ENCODE measurements at places on chromosomes 11 and 22.
A peak's percentile ranks its signal among the peaks of the same experiment; 100 is the strongest.

GRCh38 chr11:21401496-21401895 lies 732.1 kb downstream of the NELL1 start:
- no peak for DNase-seq

- DNase-seq: no peak
These were observed 159.3 kb upstream of the B3GAT1 start for GRCh38 chr11:134571301-134571700.

DNA sequence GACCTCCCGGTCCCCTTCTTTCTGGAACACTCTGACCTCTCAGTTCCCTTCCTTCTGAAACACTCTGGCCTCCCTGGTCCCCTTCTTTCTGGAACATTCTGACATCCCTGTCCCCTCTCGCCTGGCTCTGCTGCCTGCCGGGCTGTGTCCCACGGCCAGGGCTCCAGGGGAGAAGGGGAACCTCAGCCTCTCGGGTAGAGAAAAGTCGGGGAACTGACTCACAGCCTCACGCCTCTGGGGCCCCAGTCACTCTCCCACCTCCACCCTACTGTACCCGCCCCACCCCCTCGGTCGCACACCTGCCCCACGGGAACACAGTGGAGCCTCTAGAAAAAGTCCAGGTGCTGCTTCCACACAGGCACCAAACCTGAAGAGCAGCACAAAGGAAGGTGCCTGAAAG lies 93.3 kb downstream of the BRD1 start:
- no peak for DNase-seq

DNA sequence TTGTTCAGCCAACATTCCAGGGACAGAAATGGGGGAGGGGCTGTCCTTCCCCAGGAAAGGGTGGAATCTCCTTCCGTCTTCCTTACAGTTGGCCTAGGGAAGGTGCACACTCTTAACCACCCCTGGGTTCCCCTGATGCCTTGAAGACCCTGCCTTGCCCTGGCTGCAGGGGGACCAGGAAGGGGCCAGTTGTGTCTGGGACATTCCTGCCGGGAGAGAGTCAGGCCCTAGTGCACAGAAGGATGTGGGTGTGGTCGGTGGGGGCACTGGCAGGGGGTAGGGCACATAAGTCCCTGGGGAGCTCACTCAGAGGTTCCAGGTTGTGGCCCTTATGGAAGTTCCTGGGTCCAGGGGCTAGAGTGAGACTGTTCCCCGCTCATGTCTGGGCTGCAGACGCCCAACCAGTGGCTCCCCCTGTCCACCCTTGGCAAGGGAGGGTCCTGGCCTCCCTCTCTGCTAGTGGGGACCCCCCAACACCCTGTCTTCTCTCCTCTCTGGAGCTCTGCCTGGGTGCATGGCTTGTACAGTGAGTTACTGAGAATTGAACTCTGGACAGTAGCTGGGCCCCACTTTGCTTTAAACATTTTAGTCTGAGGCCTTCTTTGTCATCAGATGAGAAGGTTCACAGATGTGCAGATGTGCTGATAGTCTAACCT lies 2.0 kb upstream of the APOBEC3A start:
- DNase-seq: no peak

DNA sequence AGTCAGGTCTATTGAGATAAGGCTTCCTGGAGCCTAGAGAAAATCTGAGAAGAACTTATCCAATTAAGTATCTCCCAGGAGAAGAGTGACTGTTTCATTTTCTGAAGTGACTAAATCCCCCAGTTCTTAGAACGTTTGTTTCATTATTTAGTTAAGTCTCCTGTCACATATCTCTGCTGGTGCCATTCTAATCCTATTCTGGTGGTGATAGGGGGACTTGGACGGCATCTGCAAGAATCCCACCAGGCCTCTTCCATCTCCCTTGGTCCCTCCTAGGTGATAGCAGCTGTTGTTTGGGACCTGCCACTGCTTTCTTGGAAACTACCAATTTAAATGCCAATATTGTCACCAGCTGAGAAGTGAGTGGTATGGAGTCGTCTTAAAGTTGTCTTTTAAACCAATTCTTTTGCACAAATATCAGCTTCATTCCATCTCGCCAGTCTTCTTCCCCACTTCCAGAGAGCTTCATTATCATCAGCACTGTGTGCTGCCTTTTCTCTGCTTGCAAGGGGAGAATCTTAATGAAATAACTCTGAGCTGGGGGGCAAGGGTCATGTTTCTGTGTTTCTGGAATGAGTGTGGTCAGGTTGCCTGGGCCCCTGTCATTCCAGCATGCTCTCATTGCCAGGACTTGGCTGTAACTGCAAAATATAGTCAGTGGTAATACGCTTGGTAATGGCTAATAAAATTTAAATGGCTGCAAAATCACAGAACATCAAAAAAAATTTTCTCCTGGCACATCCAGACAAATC lies 104.8 kb downstream of the LDLRAD3 start:
- DNase-seq: no peak

- DNase-seq: peak; percentile 13
These were observed 4.2 kb downstream of the SSH3 start for GRCh38 chr11:67307545-67308001.

GRCh38 chr11:96241331-96241841 lies 101.6 kb downstream of the MAML2 start:
- no peak for DNase-seq

DNA sequence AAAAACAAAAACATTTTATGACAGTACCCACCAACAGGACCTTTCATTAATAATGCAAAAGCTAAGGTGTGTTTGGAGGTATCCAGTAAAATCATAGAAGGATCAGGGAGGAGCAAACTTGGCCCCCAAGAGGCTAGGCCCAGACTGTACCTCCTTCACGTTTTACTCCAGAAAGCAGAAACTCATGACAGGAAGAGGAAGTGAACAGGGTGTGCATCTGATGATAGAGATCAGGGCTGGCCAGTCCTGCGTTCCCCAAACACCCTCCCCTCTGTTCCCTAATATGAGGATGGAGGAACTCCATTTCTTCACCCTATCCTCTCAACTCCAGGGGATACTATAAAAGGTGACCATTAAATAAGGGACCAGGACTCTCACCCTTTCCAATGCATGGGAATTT lies 10.2 kb upstream of the MS4A12 start:
- DNase-seq: no peak

- no peak for DNase-seq
These were observed 26.5 kb upstream of the ATXN10 start for GRCh38 chr22:45645150-45645525.

GRCh38 chr11:38182126-38182866 lies 1584.3 kb upstream of the RAG2 start:
- DNase-seq: no peak

DNA sequence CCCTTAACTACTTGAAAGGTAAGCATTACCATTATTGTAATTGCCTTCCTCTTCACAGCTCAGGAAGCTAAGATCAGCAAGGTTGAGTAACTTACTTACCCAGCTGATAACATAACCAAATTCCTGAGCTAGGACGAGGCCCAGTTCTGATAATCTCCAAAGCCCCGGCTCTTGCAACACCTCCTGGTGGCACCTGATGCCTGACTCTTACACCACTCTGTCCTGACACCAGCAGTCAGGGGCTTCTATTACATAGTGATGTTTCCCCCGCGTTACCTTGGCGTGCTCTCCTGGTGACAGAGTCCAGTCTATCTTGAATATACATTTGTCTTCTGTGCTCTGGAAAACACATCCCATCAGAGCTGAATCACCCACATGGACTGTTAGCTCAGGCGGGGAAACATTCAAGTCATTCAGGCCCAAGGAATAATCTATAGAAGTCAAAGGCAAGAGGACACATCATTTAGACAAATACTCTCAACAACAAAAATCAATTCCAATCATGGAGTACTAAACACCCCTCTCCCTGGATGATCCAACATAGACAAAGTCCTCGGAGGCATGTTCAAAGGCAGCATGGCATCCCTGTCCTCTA lies 12.6 kb downstream of the JAML start:
- DNase-seq: no peak

GRCh38 chr11:8886322-8886721 lies 24.7 kb upstream of the AKIP1 start:
- DNase-seq: no peak

DNA sequence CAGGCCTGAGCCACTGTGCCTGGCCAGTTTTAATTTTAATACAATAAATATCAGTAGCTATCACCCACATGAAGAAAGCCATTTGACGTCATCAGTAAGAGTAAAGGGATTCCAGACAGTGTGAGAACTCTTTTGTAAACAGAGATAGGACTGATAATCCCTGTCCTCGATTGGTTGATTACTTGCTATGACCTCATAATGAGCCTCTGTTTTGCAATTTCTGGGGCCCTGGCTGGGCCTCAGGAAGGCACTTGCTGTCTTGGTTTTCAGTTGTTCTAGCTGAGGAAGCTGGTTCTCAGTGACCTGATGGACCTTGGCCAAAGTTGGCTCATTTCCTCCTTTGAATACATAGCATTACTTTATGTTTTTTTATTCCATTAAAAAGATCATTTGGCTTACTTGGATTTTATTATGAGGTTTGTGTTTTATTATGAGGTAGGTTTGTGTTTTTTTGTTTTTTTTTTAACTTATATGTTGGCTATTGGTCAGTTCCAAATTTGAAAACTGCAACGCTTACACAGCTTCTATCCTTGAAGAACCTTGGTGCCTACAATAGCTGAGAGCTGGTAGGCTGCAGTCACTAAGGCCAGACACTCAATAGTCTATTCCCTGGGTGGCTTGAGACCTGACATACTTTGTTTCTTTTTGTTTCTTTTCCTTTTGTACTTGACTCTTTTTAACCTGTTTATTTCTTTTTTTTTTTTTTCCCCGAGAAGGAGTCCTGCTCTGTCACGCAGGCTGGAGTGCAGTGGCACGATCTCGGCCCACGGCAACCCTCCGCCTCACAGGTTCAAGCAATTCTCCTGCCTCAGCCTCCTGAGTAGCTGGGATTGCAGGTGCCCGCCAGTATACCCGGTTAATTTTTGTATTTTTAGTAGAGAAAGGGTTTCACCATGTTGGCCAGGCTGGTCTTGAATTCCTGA lies 20.0 kb downstream of the MARK2 start:
- DNase-seq: no peak

DNA sequence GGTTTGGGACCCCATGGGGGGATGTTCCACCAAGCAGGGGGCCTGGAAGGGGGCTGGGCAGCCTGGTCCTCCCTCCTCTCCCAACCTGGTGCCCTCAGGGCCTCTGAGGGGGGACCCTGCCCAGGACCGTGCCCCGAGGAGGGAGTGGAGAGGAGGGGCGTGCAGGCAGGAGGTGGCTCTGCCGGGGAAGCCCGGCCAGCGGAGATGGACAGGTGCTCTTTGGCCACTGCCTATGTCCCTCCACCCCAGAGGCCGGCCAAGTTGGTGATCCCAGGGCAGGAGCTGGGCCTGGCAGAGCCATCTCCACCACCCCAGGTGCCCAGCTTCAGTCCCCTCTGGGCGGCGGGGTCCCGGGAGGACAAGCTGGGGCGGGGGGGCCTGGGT lies 2.4 kb downstream of the MUC2 start:
- DNase-seq: no peak

DNA sequence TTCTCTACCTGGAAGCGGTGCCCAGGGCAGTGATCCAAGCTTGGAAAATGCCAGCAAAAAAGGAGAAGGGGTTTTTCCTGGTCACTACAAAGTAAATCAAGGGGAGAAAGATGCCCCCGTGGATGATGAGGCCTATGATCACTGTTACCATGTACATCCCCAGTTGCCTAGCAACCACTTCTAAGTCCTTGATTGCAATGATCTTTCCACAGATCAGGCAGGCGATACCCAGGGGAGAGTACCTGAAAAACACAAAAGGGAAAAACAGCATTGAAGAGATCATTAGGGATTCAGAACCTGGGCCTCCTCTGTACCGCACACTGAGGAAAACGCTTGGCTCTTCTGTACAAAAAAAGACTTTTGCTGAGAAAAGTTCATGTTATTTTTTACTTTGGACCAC lies 127.1 kb downstream of the SLC1A2 start:
- DNase-seq: no peak

DNA sequence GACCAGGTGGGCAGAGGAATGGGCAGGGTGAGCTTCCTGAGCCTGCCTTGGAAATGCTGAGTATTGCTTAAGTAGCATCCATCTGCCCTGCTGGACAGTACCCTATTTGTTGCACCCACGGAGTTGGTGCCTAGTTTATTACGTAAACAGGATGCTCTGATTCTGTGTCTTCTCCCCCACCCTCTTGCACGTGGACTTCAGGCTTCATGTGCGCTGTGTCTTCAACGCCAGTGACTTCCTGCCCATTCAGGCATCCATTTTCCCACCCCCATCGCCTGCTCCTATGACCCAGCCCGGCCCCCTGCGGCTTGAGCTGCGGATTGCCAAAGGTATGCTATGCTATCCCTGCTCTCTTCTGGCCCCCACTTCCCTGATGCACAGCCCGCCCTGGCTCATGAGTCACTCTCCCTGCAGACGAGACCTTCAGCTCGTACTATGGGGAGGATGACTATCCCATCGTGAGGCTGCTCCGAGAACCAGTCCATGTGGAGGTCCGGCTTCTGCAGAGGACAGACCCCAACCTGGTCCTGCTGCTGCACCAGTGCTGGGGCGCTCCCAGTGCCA lies 5.7 kb downstream of the ZP1 start:
- DNase-seq: no peak

DNA sequence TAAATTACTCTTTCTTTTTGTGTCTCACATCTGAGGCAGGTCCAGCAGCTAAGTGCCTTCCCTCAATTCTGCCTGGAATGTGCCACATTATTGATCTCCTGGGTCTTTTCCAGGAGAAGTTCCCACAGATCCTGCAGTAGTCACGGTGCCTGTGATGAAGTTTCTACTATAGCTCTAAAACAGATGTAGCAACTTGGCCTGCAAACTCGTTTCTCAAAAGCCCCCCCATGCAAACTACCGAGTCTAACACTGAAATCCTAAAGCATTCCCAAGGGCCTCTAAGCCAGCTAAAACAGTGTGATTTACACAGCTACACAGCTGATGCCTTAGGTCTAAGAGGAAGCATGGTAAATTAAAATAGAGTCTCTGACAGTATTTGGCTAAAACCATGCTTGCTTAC lies 54.3 kb downstream of the DDI1 start:
- DNase-seq: no peak

- peak; percentile 70 for DNase-seq
These were observed 49.0 kb downstream of the OR4D9 start for GRCh38 chr11:59560290-59560701.

GRCh38 chr11:43401252-43401651 lies 42.5 kb downstream of the TTC17 start:
- DNase-seq: no peak

GRCh38 chr11:27464289-27464696 lies 8.3 kb downstream of the LGR4 start:
- DNase-seq: no peak

DNA sequence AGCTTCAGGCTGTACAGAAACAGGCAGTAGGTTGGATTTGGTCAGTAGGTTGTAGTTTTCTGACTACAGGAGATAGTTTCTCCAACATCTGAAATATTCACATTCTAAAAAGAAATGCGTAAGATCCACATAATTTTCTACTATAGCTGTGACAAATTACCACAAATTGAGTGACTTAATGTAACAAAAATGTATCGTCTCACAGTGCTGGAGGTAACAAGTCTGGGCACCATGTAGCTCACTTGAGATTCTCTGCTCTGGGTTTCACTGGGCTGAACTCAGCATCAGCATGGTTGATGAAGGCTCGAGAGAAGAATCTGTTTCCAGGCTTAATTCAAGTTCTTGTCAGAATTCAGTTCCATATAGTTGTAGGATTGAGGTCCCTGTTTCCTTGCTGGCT lies 350.9 kb upstream of the CCDC179 start:
- DNase-seq: no peak

Data from GM13976 (cell line).